H7 (cell line): ENCODE measurements at places on chromosomes 1 and 21. TPM values are rescaled to one million over a fixed set of nuclear protein-coding genes. Genes with fewer than 3 reads are reported as not detected.

GRCh38 chr1:121519042-121519755, 334.4 kb downstream of the SRGAP2C start:
- peak; percentile 85 for DNase-seq

DNA sequence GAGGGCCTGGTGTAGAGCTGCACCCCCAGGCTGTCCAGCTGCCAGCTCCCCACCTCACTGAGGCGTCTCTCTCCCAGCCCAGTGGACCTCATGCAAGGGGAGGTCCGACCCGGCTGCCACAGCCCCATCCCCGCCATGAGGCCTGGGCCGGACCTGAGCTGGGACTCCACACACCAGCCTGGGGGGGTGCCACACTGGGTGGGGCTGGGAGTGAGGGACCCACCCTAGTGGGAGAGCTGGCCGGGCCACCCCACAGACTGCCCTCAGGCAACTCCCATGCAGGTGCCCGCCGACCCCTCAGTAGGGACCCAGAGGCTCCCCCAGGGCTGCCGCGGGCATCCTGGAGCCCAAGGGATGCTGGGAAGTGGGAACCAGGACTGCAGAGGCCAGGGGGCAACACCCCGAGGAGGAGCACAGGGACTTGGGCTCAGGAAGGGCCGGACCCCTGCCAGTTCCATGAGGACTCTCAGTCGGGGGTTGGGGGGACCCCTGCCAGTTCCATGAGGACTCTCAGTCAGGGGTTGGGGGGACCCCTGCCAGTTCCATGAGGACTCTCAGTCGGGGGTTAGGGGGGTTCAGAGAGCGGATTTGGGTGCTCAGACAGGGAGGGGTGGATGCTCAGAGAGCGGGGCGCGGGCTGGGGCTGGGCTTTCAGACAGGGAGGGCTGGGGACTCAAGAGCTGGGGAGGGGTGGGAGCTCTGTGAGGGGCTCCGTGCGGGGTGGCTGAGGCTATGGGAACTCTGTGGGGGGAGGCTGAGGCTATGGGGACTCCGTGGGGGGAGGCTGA, 1.2 kb upstream of the RNF223 start:
- DNase-seq = peak; percentile 68

GRCh38 chr1:113531321-113531720, 141.0 kb downstream of the MAGI3 start:
- no peak for DNase-seq

- peak; percentile 71 for DNase-seq
Measured at GRCh38 chr1:232805269-232806185, at the start of gene MAP10. TSS of gene MAP10 (plus strand) at chr1:232805416. CDS start at chr1:232805450, 34 bp downstream.

Gene FCGR3A
- total RNA-seq = not detected in 2 replicates

GRCh38 chr1:231896806-231897205, 270.2 kb downstream of the DISC1 start:
- no peak for DNase-seq

GRCh38 chr1:152777510-152778137, 2.7 kb downstream of the LCE1F start:
- peak; percentile 7 for DNase-seq

DNA sequence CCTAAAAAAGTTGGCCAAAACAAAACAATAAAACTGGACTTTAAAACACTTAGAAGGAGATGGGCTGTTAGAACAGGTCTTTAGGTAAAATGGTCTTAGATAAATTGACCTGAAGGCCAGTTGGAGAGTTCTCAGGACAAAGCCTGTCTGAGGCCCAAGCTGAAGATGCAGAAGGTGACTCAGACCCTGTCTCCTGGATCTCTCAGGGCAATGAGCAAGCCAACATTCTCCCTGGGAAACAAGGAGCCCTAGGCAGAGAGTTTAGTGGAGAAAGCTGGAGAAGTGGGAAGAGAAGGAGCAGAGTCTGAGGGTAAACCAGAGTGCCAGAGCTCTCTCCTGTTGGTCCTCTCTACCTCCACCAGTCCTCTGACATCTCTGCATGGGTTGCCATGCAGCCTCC, 70.1 kb downstream of the FCRL5 start:
- DNase-seq = no peak

Gene YTHDF2
- total RNA-seq = 114 and 137 TPM in 2 replicates

DNA sequence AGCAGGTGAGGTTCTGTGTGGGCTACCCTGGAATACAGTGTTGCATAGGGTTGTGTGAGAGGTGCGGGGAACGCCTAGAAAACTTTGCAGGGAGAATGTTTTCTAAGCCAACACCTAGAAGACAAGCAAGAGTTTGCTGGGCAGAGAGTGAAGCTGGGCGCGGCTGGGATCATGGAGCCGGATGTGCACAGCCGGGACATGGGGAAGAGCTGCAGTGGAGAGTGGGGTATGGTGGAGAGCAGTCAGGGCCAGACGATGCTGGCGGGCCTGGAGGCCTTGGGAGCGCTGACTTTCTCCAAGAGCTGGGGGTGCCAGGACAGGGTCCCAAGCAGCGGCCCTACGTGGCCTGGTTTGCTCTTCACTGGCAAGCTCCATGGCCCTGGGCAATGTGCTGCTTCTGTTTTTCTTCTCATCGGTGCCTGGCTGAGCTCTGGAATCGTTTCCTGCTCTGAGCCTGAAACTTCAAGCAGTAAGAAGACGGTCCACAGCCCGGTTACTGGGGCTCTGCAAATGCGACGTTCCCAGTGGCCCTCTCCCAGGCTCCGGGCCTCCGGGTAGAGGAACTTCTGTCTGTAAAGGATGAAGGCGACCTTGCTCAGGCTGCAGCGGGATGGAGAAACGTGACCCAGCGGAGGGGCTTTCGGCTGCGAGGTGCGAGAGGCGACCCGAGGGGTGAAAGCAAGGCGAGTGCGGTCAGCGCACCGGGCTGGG, 51.9 kb upstream of the CD34 start:
- no peak for DNase-seq

GRCh38 chr1:160134791-160135572, 16.4 kb upstream of the ATP1A4 start:
- peak; percentile 22 for DNase-seq

- no peak for DNase-seq
Measured at GRCh38 chr1:87336623-87337067, 8.0 kb downstream of the LMO4 start.

DNA sequence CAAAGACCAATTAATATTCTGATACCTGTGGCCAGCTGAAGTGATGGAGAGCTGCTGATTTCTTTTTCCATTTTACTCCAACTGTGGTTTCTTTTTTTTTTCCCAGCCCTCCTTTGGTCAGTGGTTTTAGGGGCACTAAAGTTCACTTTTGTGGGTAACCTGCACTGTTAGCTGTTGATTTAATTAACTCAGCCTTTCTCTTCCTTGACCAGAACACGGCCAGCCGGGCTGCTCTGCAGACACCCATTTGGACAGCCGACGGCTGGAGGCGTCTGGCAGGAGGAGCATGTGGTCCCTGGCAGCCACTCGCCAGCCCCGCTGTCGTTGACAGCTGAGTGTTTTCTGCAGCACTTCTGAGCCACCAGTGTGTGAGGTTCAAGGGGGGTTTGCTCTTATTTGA, 136.2 kb upstream of the RUNX3 start:
- no peak for DNase-seq
